ENCODE measurements at places on chromosomes 7 and 10.

DNA sequence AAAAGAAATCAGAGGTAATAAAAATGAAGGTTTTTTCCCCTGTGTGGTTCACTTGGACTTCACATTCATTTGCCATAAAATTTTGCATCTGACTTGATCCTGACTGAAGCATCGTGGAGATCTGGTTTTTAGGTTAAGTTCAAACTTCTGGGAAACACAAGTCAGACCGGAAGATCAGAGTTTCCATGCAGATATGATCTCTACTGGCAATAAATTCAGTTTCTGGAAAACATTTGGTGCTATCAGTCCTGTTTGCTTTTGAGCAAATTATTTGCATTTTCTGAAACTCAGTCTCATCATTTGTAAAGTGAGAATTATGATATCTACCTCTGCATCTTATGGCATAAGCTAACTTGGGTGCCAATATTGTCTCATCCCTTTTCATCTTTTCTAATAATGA, 81.3 kb upstream of the KCNMA1 start:
- DNase-seq: no peak

GRCh38 chr7:142177869-142178268, 66.4 kb downstream of the MGAM2 start:
- no peak for DNase-seq

DNA sequence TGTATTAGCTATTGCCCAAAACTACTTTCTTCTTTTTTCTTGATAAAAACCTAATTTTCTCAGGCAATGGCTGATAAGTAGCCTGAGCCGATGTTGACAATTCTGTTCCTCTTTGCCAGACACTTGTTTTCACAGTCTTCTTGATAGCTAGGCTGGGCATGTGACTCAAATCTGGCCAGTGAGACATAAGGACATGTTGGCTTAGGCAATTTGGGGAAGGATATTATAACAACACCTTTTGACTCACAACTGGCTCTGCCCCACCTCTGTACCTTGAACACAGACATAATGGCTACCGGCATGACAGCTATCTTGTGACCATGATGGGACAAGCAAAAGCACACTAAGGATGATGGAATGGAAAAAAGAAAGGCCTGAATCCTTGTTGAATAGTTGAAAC, 72.9 kb upstream of the GPR22 start:
- no peak for DNase-seq

DNA sequence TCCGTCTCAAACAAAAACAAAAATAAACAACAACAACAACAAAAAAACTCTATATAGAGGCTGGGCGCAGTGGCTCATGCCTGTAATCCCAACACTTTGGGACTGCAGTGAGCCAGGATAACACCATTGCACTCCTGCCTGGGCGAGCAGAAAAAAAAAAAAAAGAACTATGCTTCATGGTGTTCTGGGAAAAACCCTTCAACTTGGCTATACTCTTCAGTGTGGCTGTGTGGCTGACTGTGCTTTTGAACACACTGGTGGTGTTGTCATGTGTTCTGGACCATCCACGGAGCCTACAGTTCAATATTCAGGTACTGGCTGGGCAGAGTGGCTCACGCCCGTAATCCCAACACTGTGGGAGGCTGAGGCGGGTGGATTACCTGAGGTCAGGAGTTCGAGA, 26.5 kb downstream of the SNX8 start:
- DNase-seq: no peak

GRCh38 chr7:144784943-144785342, 50.9 kb downstream of the TPK1 start:
- DNase-seq: no peak

DNA sequence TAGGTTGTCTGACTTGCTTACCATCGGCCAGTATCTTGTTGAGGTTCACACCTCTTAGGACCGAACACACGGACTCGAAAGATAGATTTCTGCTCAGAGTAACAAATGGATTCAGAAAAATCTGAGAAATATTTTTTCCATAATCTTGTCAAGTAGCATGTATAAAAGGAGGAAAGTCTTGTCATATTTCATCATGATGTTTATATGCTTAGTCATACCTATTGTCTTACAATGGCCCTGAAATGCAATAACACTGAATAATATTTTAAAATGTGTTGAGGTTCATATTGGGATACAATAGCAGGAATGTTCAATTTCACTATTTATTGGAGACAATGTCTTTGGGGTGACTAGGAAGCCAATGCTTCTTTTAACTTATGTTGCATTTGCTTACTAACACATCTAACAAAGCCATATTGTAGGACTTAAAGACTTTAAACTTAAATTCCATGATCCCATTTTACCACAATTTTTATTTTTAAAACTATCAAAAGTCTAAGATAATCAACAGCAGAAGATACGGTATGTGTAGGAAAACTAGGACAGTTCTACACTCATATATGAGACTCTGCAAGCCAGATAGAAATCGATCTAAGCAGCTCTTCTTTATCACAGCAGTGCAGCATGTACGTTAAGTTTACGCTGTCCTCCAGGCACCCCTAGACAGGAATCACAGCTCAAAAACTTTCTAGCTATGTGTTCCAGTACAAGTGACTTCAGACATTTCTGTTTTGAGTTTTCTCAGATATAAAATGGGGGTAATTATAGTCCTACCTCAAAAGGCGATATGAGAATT, 135.7 kb upstream of the CAV2 start:
- DNase-seq: no peak

DNA sequence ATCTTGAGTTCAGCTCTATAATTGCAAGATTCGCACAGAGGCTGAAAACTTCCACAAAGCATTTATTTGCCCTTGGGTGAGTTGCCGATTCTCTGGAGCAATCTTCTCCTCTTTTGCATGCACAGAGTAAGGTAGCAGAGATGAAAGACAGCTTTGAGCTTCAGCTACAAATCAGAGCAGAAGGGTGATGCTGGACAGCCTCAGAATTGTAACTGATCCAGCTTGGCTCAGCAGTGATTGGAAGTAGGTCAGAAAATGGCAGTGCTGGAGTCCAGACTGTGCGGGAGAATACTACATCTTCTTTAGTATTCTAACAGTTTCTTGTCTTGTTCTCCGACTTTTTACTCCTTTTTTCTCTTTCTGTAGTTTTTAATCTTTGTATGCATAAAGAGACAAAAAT, 55.4 kb upstream of the CDC14C start:
- no peak for DNase-seq

GRCh38 chr10:70280099-70280498, 3.7 kb downstream of the NPFFR1 start:
- DNase-seq: no peak

DNA sequence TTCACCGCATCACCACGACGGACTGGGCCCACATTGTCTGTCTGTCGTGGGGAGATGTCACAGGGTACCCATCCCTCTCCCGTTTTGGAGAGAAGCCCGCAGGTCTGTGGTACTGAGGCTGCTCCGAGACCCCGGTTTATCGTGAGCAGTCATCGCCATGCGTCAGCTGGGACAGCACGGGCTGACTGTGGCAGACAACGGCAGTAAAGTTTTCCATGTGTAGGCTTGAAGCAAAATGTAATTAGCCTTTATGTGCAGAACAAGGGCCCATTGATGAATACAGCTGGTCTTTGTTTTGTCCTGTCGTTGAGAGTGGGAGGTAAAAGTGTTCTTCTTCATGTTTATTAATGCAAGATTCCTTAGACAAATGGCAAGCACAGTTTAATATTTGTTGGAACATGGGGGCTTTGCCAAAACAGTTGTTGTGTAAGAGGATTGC, 167.4 kb upstream of the SH2B2 start:
- peak; percentile 64 for DNase-seq

GRCh38 chr7:140360697-140361229, 37.6 kb downstream of the SLC37A3 start:
- DNase-seq: no peak

GRCh38 chr10:65194555-65194954, 1673.4 kb downstream of the REEP3 start:
- DNase-seq: no peak

- no peak for DNase-seq
Observed at GRCh38 chr7:151806204-151806603, 70.7 kb downstream of the PRKAG2 start.

DNA sequence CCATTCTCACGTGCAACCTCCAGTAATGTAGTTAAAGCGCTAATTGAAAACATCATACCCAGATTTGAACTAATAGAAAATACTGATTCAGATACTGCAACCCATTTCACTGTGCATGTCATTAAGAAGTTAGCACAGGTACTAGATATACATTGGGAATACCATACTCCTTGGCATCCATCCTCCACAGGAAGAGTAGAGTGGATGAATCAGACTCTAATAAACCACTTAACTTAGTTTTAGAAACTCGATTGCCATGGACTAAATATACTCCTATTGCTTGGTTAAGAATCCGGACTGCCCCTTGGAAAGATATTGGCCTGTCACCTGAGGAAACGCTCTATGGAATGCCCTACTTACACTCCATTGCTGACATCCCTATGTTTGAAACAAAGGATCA, 9.5 kb downstream of the AKR1B15 start:
- DNase-seq: no peak

Measured in head of caudate nucleus (tissue), 42 donors.